ENCODE measurements at places on chromosomes 2 and 18.

GRCh38 chr2:199946836-199947235 is 8.5 kb downstream of the TYW5 start:
- DNase-seq, result no peak

- no peak for DNase-seq
Observed at GRCh38 chr18:36757991-36758390, 70.8 kb downstream of the TPGS2 start.

- DNase-seq, result no peak
Observed at GRCh38 chr2:1461507-1462390, 48.5 kb downstream of the TPO start.

DNA sequence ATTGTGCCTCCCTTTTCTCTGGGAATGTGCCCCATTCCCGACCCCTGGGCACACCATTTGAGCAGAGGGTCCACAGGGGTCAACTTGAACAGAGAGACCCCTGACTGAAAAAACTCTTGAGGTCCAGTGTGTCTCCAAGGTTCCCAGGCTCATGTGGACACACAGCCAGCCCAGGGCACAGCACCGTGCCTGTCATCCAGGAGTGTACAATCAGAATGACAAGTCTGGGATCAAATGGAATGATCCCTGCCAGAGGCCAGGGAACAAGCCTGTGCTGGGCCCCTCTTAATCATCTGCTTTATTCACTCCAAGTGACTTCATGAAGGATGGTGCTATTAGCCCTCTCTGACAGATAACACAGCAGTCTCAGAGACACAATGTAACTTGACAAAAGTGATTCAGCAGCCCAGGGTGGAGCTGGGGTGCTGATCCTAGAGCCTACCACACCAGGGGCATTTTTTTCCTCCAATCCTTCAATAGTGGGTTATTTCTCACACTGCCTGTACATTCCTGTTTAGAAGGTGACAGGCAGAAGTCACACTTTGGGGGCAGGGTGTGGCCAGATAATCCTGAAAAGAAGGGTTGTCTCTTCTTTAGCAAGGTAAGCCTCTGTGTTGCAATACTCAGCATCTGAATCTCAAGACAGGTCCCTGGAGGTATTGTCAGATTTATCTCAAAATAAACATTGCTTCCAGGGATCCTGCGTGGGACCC is 84.0 kb upstream of the TMEM200C start:
- no peak for DNase-seq

GRCh38 chr2:20198796-20199632 is 25.9 kb downstream of the SDC1 start:
- DNase-seq, result no peak

GRCh38 chr2:217216982-217217381 is 357.1 kb upstream of the TNP1 start:
- DNase-seq, result no peak

Measured in SW 1271 (cell line).